Stimulated activated CD4-positive, alpha-beta T cell treated with anti-CD3 and anti-CD28 coated beads, TNF-alpha, amount 100 ng/mL, for 1 hour (primary cell): ENCODE measurements at places on chromosomes 2 and 18.

DNA sequence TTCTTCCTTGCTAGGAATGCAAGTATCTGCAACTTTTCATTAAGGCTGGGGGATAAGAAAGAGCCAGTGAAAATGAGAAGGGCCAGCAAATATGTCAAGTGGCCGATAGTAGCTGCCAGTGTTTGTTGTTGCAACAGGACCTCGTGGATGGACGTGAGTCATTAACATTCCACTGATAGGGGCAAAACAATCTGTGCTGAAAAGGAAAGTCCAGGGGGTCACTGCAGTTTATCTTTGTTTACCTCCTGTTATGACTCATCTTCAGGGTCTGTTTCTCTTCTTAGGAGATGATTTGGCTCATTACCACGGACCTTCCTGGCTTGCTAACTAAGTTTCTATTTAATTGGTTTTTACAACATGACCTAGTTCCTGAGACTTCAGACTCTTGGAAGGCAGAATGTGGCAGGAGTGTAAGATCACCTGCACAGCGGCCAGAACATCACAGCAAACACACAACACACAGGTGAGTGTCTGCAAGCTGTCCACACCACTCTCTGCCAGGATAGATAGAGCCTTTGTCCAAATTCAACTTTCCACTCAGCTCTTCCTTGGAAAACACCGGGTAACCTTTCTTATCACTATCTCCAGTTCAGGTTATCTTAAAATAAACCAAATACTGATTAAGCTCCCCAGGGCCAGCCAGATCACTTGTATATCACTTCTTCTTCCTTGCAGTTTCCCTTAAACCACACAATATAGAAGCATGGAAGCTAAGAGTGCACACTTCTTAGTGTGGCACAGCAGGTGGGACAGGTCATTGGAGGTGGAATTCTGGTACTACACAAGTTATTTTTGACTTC lies 157.5 kb upstream of the LMAN1 start:
- DNase-seq = no peak

- no peak for DNase-seq
Observed at GRCh38 chr2:152335726-152336118, 748 bp downstream of the FMNL2 start.

DNA sequence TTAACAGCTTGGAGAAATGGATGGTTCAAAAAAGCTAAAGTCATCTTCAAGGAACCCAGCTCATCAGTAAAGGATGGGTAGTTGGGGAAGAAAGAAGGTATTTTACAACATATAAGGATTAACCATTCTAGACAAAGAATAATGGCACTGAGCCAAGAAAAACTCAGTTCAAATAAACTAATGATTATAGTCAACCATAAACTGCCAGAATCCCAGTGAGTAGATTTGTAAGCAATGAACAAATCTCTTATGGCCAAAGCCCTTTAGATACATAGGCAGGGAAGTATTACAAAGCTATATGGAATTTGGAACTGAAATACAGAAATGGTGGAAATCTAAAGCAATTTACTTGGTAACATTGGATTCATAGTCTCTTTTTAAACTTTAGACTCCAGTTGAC lies 92.4 kb upstream of the ZFP36L2 start:
- no peak for DNase-seq

- no peak for DNase-seq
Observed at GRCh38 chr2:225993430-225993829, 593.9 kb downstream of the NYAP2 start.

DNA sequence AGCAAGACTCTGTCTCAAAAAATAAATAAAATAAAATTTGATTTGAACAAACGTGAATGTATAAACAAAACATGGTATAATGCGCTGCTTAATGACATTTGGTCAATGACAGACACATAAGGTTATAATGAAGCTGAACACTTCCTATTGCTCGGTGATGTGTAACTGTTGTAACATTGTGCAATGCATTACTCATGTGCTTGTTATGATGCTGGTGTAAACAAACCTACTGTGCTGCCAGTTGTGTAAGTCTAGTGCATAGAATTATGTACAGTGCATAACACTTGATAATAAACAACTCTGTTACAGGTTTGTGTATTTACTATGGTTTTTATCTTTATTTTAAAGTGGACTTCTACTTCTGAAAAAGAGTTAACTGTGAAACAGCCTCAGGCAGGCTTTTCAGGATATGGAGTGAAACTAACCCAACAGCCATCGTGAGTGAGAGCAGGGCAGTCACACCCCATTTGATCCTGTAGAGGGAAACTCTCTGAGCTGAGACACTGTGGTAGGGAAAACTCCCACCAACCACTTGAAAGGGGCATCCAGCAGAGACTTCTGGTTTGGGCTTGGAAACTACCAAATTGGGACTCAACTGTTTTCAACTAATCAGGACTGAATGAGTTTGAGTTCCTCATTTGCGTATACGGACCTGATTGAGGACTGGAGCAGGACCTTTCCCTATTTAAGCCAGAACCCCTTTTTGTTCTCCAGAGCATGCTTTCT lies 8.7 kb upstream of the RPRD1A start:
- DNase-seq = no peak

- DNase-seq = no peak
Observed at GRCh38 chr2:43950383-43951008, 45.3 kb downstream of the LRPPRC start.

- DNase-seq = no peak
Observed at GRCh38 chr2:227000123-227000522, 163.9 kb downstream of the COL4A4 start.

- DNase-seq = no peak
Observed at GRCh38 chr2:169775765-169776164, 22.9 kb upstream of the SSB start.

DNA sequence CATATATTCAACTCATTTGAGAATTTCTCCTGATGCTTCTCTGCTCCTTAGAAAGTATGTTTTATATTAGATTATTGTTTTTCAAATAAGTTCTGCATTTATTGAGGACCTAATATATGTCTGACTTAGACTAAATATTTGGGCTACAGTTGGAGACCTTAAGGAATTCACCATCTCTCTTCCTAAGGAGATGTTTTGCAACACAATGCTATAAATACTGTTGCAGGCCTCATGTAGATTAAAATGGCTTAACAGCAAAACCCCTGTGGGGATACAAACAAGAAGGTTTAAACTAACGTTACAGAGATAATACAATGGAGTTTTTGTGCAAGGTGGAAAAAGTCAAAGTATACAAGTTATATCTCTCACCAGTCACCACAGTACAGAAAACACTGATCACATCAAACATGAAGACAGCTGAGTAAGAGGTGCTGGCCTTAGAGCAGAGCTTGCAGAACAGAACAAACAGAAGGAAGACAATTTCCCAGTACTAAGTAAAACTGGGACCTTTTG lies 20.1 kb upstream of the BMPR2 start:
- DNase-seq = no peak

DNA sequence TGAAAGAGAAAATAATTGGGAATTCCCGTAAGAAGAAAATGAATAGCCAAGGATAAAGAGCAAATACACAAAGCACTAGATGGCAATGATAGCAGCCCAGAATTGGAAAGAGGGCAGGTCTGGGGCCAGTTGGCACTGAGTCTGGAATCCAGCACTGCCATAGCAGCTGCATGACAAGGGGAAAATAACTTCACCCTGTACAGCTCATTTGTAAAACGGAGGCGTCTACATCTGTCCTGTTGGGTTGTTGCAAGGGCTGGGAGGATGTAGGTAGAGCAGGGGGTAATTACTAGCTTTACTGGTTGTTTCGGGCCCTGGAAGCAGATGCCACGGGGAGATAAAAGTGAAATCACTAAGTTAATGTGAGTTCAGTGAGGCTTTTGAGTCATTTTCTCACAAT lies 110.0 kb upstream of the RASGRP3 start:
- DNase-seq = no peak

GRCh38 chr2:127843677-127844076 lies 14.3 kb downstream of the POLR2D start:
- no peak for DNase-seq
